Esophagus squamous epithelium (tissue), 5 donors: ENCODE measurements at places on chromosomes 16 and 17.

- no peak for DNase-seq
Measured at GRCh38 chr16:82695806-82696205, 69.0 kb downstream of the CDH13 start.

DNA sequence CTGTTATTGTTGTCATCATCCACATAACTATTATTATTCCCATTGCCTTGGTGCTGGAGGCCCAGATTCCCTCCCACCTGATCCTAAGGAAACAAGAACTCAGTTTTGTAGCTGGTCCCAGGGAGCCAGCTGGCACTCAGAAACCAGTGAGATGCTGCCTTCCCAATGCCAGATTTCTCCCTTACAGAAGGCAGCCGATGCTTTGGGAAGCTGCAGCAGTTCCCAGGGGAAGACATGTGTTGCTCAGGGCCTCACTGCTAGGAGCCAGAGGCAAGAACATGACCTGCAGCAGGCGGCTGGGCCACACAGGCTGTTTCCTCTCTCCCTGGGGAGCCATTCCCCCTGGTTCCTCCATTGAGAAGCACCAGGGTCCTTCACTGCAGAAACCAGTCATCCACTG, 59.9 kb upstream of the GRIN2A start:
- DNase-seq: no peak

- DNase-seq: no peak
Measured at GRCh38 chr16:56336711-56337110, 88.6 kb downstream of the AMFR start.

GRCh38 chr17:4584101-4584916, at the start of gene SMTNL2:
SMTNL2 (plus strand) TSS chr17:4584529; CDS start chr17:4584606, 77 bp downstream.
- DNase-seq: no peak

DNA sequence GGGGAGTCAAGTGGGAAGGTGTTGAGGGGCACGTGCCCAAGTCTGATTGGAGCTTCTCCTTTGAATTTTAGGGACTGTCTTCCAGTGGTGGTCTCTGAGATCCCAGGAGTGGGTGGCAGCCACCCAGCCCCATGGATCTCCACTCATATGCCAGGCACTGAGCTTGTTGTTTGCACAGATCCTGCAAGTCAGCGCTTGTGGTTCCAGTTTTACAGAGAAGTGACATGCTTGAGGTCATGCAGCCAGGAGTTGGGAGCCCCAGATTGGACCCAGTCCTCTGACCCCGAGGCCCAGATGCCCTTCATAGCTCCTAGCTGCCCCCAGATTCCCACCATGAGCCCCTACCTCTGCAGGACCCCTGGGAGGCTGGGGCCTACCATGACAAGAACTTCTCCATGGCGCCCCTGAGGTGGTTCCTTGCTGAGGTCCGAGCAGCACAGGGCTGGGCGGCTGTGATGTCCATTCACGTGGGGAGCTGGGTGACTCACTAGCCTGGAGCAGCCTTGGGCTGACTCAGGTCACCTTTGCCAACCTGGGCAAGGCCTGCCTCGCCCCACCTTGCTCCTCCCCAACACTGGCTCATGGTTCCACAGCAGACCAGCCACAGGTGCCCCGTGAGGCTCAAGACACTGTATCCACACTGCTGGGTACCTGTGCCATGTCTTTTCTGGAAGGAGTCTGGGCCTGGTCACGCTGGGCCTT, 47.4 kb downstream of the RAI1 start:
- no peak for DNase-seq

DNA sequence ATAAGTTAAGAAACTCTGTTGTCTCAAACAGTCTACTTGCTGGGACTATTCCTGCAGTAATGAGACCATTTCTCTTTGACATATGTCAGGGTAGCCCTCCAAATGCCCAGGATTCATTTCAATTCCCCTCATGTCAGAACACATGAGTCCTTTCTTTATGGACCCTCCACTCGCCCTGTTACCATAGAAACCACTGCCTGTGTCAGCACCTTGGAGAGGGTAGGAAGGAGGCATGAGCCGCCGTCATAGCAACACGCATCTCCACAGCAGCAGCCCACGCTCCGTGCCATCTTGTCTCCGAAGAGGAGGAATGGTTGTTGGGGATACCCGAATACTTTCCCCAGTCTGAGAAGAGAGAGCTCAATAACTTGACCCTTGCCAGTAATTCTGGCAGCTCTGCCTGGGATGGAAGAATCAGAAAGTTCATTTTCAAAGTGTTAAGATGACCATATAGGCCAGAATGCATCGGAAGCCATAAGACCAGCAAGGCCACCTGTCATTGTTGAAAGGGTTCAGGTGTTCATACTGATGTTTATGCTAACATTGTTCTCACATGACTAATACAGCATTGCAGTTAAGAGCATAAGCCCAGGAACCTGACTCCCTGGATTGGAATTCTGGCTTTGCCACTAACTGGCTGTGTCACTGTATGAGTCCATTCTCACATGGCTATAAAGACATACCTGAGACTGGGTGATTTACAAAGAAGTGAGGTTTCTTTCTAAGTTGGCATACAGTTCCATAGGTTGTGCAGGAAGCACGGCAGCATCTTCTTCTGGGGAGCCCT, 141.3 kb downstream of the ABCC12 start:
- no peak for DNase-seq

- DNase-seq: no peak
Measured at GRCh38 chr16:14562691-14563491, 67.2 kb downstream of the PARN start.

DNA sequence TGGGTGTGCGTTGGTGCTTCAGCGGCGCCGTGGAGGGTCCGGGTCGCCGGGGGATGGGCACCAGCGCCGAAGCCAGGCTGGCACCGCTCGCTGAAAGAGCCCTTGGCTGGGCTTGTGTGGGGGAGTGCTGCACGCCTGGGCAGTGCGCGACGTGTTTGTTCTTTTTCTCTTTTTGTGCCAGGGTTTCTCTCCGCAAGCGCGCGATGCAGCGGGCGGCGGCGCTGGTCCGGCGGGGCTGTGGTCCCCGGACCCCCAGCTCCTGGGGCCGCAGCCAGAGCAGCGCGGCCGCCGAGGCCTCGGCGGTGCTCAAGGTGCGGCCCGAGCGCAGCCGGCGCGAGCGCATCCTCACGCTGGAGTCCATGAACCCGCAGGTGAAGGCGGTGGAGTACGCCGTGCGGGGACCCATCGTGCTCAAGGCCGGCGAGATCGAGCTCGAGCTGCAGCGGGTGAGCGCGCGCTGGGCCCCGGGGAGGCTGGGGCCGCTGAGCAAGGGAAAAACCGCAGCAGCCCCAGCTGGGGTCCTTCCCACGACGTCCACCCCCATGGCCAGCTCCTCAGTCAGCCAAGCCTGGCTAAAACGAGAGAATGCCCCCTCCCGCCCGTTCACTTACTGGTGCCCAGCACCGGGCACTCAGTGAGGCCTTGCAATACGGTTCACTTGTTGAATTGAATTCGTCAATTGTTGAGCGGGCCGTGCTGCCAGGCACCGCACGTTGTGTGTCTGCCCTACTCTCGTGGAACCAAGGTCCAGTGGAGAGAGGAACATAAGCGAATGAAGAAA, 541 bp downstream of the GPT2 start:
- DNase-seq: no peak

DNA sequence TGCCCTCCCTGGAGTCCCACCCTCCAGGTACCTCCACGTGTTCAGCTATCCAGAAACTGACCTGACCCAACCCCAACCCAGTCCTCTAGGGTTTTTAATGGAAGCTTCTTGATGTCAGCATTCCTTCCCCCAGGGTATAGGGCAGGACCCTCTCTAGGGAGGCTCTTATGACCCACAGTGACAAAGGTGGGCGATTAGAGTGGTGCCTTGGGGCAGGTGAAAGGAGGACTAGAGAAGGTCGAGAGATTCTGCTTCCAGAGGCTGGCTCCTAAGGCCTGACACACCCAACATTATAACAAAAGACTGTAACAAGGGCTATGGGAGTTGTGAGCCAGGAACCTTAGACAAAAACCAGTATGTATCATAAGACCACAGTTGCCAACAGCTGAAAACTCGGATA, 17.2 kb downstream of the COX11 start:
- no peak for DNase-seq

DNA sequence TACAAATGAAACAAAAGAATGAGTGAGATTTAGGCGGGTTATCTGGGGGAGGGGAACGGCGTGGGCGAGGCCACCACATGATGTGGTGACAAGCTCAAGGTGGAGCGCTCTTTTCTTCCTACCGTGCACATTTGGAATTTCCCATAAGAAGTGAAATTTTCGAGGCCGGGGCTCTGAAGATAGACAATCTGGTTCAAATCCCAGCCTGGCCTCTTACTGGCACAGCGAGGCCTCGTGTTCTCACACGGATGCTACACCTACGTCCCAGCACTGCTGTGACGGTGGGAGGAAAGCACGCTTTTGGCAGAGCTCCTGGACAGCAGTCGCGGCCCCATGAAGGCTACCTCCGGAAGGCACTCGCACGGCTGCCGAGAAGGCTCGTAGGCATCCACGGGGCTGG, 25.2 kb downstream of the ZDHHC7 start:
- DNase-seq: no peak

- no peak for DNase-seq
Measured at GRCh38 chr17:16197276-16197675, 18.1 kb downstream of the NCOR1 start.

- DNase-seq: no peak
Measured at GRCh38 chr17:44223541-44224071, 4.1 kb upstream of the UBTF start.

- DNase-seq: no peak
Measured at GRCh38 chr16:73056448-73056847, 8.5 kb upstream of the ZFHX3 start.

GRCh38 chr16:64417711-64418227, 704.1 kb downstream of the CDH11 start:
- no peak for DNase-seq

DNA sequence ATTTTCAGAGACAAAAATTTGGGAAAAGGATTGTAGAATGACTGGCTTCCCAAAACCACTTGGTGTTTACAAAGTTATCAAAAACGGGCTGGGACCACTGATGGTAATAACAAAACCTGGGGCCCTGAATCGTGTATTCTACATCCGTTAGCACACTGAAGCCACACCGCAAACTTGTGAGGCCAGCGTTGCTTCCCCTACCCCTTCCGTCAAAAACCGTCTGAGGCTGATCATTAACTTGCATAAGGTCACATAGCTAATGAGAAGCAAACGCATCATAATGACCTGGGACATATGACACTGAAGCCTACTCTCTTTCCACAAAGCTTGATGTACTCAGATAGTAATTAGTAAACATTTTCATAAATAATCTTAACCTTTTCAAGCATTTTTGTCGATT, 704.3 kb downstream of the MAF start:
- no peak for DNase-seq

GRCh38 chr16:67482233-67482924, 968 bp downstream of the AGRP start:
- no peak for DNase-seq

- DNase-seq: no peak
Measured at GRCh38 chr17:31371511-31372097, 19.9 kb upstream of the RAB11FIP4 start.
